Stimulated activated CD4-positive, alpha-beta T cell treated with anti-CD3 and anti-CD28 coated beads, Interleukin-1b, Interleukin-23, amount 100 ng/mL, for 48 hours (primary cell): ENCODE measurements at places on chromosomes 1 and 21.

- DNase-seq, result no peak
Observed at GRCh38 chr1:13790290-13791030, 90.5 kb downstream of the PRDM2 start.

GRCh38 chr1:168917309-168917708 is 188.3 kb upstream of the DPT start:
- no peak for DNase-seq

DNA sequence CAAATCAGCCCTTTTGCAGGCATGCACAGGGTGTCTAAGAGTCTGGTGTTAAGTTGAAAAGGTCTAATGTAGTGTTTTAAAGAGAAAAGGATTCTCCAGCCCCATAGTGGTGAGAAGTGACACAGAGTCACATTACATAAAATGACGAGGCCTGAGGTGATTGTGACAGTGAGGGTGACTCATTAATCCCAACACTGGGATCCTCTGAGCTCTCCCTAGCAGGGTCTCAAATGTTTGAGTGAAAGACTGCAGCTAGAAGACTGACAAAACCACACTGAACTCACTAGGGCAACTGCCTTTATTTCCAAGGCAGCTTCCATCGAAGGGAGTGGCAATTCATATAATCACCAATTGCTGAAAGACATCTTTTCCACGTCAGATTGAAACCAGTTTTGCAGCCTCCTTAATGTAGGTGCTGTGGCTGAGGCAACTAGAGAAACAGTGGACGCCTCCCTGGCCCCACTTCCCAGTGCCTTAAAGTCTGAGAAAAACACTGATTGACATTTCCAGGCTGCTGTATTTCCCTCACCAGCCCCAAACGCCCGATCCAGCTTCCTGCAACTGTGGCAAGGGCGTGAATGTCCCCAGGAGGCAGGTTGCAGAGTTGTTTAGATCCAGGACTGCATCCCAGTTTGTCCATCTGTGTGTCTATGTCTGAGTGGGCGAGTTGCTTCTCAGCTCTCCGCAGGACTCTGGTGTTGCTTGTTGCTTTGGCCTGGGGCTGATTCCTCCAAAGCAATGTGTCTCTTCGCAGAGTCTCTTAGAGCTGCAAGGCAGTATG is 81.4 kb downstream of the RUNX1 start:
- peak; percentile 69 for DNase-seq

GRCh38 chr1:42767510-42768000 is 506 bp downstream of the C1orf50 start:
- no peak for DNase-seq

DNA sequence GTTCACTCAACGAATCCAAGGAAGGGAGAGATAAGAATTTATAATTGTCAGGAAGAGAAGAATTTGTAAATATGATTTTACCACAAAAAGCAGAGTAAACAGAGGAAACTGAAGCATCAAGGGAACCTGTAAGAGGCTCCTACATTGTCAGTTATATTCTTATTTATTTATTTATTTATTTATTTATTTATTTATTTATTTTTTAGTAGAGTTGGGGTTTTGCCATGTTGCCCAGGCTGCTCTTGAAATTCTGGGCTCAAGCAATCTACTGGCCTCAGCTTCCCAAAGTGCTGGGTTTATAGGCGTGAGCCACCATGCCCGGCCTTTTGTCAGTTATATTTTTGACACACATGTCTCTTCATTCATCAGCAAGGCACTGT is 47.1 kb downstream of the FCRL3 start:
- DNase-seq, result no peak

GRCh38 chr21:33025106-33025488 is 638 bp upstream of the OLIG2 start:
- no peak for DNase-seq

GRCh38 chr1:93816970-93817678 is 61.9 kb downstream of the DNTTIP2 start:
- no peak for DNase-seq

DNA sequence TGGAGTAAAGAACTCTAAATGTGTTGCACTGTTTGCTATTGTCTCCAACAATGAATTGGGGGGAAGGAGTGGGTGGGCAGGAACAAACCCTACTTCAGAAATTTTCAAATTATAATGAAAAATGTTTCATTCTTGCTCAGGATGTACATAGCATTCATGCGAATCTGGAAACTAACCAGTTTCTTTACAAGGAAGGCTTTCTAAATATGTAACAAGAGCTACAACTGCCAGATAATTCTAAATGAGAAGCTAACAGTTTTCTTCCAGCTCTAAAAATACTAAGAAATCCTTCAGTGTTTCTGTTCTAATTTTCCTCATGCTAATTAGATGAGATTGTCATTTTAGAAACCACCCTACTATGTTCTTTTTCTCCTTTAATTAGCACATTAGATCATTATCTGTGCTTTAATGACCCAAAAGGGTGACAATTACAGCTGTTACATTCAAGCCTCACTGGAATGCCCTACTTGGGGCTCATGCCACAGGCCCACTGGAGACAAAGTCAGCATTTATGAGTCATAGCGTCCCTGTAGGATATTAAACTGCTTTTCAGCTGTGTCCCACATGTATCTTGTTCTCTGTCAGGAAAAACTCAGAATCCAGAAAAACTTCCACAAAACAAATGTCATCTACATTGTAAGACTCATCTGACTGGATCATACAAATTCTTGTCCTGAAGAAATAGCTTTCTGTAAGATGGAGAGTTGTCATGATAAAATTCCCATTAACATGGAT is 804.6 kb upstream of the CXADR start:
- no peak for DNase-seq

DNA sequence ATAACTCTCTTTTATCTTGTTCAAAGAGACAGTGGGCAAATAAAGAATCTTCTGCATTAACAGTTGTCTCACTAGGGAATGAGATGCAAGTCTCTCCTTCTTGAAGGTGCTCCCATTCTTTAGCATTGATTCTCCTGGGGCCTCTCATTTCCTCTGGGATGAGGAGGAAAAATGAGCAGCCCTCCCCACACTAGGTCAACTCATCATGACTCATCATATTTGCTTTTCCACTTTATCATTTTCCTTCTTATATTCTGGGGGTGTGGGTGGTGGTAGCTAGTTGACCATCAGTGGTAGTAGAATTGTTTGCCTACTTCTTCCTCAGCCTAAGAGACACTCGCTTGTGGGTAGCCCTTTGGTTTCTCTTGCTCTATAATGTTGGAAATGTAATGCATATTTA is 182.0 kb upstream of the C1orf87 start:
- no peak for DNase-seq

GRCh38 chr1:155167166-155168104 is 5.7 kb downstream of the KRTCAP2 start:
- DNase-seq, result peak; percentile 86

- DNase-seq, result no peak
Observed at GRCh38 chr1:9907441-9907840, 2.6 kb downstream of the CTNNBIP1 start.

- no peak for DNase-seq
Observed at GRCh38 chr1:93051961-93052360, 27.1 kb upstream of the MTF2 start.

GRCh38 chr1:184838504-184838951 is 83.9 kb upstream of the EDEM3 start:
- no peak for DNase-seq

DNA sequence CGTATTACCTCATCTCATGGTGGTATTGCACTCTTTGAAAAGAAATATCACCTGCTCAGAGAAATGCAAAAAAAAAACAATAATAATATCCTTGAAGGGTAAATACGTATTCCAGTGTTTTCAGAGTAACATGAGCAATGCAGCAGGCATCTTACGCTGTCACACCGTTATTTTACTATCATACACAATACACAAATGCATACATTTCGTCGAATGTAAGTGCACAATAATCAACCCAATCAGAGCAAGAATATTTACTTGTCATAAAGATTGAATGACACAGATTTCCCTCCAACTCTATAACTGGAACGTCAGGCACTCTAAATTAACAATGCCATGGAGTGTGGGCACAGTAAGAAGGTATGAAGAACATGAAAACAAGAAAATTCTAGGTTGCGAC is 1050.1 kb downstream of the PLA2G4A start:
- no peak for DNase-seq

DNA sequence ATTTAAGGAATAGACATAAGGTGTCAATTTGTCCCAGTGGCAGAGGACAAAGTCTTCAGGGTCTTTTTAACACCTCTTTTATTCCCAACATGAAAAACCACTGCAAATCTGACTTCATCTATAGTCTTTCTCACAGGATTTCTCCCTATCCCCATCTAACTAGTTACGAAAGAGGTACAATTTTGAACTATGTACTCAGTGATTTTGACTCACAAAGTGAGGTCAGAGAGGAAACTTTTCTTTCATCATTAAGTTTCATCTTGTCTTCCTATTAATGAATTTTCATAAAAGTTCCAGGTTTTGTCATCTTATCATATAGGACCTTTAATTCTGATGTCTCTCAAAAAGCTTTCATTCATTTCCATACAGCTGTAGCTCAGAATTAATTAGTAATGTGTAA is 63.3 kb downstream of the ASH1L start:
- DNase-seq, result no peak

- DNase-seq, result no peak
Observed at GRCh38 chr1:171981303-171981702, 140.0 kb downstream of the DNM3 start.

- DNase-seq, result no peak
Observed at GRCh38 chr1:169128562-169128961, 22.1 kb downstream of the ATP1B1 start.

DNA sequence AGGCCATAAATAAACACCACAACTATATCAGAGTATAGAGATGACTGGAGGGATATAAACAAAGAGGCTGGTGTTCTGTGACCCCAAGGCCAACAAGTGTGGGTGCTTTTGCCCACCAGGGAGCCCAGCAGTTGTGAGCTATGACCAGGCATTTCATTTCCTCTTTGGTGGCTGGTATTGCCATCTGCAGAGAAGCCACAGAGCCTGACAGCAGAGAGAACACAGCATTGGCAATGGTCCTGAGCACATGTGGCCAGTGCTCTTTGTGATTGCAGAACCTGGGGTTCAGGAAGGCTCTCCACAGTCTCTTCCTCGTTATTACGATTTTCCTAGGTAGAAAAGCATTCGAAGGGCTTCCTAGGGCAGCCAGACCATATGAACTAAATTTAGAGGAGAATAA is 112.3 kb downstream of the TM2D1 start:
- DNase-seq, result no peak

DNA sequence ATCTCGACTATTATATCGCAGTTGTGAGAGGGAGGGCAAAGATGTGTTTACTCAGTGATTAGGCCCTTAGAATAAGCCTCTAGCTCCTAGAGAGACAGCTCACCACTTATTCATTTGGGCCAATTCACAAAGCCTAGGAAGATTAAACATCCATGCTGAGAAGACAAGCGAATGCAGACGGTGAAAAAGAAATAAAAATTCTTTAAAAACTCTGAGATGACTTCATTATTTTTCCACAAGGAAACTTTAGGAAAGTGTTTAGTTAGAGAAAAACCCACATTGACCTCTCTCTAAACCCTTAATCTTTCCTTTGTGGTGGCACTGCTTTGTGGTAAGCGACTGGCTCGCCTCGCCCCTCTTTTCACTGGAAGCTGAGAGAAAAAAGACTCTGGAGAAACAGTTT is 146.8 kb upstream of the DMRTA2 start:
- no peak for DNase-seq

- no peak for DNase-seq
Observed at GRCh38 chr1:229111703-229112319, 159.1 kb upstream of the RAB4A start.

DNA sequence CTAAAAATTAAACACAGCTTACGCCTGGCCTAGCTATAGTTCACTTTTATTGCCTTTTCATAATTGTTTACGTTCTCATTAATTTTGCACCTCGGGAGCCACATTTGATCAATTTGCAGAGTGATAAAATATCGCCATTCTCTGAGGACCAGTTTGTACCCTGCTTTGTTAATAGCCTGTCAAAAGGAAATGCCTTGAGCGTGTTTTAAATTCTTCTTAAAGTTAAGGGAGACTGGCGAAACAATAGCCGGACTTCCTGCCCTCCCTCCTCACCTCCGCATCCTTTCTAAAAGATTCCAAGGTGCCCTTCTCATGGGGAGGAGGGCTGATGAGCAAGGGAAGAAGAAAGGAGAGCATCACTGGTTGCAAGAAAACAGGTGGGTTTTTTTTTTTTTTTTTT is 271.6 kb downstream of the KCNJ6 start:
- DNase-seq, result no peak

DNA sequence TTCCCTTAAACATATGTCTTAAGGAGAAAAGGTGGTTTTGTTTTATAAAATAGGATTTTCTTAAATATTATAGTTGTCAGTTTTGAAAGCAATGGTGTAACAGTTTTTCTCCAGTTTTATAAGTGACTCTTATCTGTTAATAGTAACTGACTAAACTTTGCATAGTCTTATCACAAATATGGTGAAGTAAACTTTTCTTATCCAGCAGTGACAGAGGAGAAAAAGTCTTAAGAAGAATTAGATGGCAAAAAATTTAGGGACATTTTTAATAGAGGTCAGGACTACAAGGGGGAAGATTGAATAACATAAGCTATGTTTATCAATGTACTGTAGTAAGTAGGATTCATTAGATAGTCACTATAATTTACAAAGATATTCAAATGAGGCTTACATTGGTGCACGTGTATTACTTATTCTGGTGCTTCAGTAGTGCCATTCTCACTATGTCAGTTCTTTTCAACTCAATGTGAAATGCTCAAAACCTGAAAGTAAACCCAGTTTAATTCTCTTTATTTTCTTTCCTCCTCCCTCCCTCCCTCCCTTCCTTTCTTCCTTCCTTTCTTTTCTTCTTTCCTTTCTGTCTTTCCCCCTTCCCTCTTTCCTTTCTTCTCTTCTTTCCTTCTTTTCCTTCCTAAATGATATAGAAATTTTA is 26.1 kb downstream of the F3 start:
- DNase-seq, result no peak

GRCh38 chr1:98371764-98372163 is 289.8 kb upstream of the SNX7 start:
- DNase-seq, result no peak

- no peak for DNase-seq
Observed at GRCh38 chr1:64865105-64865757, 101.1 kb downstream of the JAK1 start.

- no peak for DNase-seq
Observed at GRCh38 chr1:29708796-29709703, 472.7 kb downstream of the PTPRU start.

- no peak for DNase-seq
Observed at GRCh38 chr1:183653876-183654451, 848 bp upstream of the APOBEC4 start.

- DNase-seq, result no peak
Observed at GRCh38 chr1:9908871-9909233, 1.2 kb downstream of the CTNNBIP1 start.

DNA sequence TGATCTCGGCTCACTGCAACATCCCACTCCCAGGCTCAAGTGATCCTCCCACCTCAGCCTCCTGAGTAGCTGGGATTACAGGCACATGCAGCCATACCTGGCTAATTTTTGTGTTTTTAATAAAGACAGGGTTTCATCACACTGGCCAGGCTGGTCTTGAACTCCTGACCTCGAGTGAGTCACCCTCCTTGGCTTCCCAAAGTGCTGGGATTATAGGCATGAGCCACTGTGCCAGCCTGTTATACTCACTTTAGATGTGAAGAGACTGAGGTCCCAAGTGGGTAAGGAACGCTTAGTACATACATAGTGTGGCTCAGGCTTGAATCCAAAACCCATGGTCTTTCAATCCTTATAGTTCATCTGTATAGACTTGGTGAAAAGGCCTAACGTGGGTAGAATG is 63.7 kb upstream of the EPS8L3 start:
- no peak for DNase-seq
